Activated naive CD4-positive, alpha-beta T cell treated with anti-CD3 and anti-CD28 coated beads for 36 hours (primary cell): ENCODE measurements at places on chromosomes 1 and 21. TPM values are rescaled to one million over a fixed set of nuclear protein-coding genes. Genes with fewer than 3 reads are reported as not detected.
A peak's percentile ranks its signal among the peaks of the same experiment; 100 is the strongest.

DNA sequence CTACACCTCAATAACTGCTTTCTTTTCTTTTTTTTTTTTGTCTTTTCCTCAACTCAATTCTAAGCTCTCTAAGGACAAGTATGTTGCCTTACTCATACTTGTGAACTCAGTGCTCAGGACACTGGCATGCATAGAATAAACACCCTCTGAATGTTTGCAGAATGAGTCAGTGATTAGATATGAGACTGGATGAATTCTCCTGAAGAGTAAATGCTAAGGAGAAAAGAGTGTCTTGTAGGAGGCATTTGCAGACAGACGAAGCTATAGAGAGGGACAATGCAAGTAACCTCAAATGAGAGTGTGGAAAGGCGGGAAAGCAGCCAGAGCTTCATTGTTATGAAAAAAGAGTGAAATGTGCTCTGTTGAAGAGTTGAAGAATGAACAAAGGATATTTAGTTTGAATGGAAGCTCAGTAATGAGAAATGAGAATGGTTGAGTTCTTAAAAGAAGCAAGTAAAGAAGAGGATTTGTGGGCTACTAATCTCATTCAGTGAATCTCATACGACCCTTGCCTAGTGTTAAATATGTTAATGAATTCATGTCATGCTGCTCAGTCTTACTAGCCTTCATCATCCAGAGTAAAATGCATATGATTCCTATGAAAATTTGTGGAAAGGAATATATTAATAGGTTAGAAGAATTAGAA, 166.1 kb upstream of the DPYD start:
- H3K4me1 ChIP-seq: no peaks in the 10 kb centered on the region
- H3K27ac ChIP-seq: no peak overlapping the region
- no peak overlapping the region for H3K4me3 ChIP-seq
- H3K27me3 ChIP-seq: peaks cover 10% of the 10 kb centered on the region
- no peak for DNase-seq

- no peak for DNase-seq
- H3K27me3 ChIP-seq: no peaks in the 10 kb centered on the region
- peaks cover 50% of the 10 kb centered on the region for H3K36me3 ChIP-seq
- H3K27ac ChIP-seq: peak overlapping the region; percentile 89
- H3K4me1 ChIP-seq: peaks cover 23% of the 10 kb centered on the region
Measured at GRCh38 chr1:171793636-171794035, 12.2 kb downstream of the METTL13 start.

DNA sequence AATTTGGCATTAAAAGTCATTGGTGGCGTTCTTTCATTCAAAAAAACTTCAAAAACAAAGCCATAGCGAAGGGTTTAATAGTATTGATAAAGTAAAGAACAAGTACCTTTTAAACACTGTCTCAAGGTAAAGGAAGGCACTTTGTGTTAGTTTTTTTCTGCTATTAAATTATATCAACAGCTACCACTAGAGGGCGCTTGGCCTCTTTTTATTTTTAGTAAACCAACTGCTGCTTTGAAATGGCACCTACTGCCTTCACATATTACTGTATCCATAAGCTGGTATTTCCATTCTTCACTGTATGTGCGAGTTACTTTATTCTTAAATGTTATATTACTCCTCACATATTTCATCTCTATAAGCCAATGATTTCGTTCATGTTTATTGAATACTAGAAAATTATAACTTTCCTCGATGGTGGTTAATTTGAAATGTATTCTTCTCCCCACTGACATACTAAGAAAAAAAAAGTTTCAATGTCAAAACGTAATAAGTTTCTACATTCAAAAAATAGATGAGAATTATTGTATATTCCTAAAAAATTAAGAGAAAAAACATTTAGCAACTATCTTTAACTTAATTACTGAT, 125.7 kb upstream of the CXADR start:
- H3K4me3 ChIP-seq: no peak overlapping the region
- H3K4me1 ChIP-seq: no peaks in the 10 kb centered on the region
- peak; percentile 61 for DNase-seq
- no peaks in the 10 kb centered on the region for H3K36me3 ChIP-seq

DNA sequence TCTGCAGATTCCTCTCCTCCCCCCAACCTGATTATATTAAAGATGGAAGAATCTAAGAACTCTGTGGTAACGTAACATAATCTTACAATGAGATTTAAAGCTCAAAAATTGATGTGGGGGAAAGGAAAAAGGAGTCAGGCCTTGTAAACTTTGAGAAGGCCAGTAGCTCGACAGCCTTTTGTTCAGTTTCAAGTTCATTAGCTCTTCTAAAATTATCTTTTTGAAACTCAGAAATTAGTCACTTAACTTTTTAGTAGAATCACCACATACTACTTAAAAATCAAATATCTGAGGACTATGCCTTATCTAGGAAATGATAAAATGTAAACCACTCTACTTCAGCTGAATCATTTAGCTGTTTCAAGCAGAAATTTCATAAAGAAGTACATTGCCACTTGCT, 996.2 kb downstream of the AMY1C start:
- no peaks in the 10 kb centered on the region for H3K4me1 ChIP-seq
- no peak for DNase-seq
- no peaks in the 10 kb centered on the region for H3K27me3 ChIP-seq
- H3K36me3 ChIP-seq: no peaks in the 10 kb centered on the region

DNA sequence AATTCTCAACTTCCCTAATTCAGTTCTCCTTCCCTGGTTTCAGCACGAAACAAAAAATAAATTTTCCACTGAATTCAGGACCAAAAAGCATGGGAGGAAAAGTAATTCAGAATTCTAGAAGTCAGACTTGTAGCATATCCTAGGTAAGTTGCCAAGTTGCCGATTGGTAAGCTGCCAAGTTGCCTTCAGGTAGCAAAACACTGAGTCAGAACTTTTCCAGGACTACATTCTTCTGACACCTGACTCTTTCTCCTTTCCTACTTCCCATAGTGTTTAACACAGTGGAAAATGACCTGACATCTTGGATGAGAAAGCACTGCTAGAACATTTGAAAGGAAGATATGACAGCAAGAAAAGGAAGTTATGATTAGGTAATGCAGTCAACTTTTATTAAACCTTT, 322.8 kb downstream of the SPATA17 start:
- H3K36me3 ChIP-seq: no peaks in the 10 kb centered on the region
- no peaks in the 10 kb centered on the region for H3K27me3 ChIP-seq
- no peak overlapping the region for H3K27ac ChIP-seq
- no peak overlapping the region for H3K4me3 ChIP-seq

GRCh38 chr1:239263801-239264200, 122.6 kb upstream of the CHRM3 start:
- no peak overlapping the region for H3K27ac ChIP-seq
- H3K36me3 ChIP-seq: no peaks in the 10 kb centered on the region
- H3K4me1 ChIP-seq: no peaks in the 10 kb centered on the region
- DNase-seq: no peak
- H3K27me3 ChIP-seq: no peaks in the 10 kb centered on the region
- H3K4me3 ChIP-seq: no peak overlapping the region

DNA sequence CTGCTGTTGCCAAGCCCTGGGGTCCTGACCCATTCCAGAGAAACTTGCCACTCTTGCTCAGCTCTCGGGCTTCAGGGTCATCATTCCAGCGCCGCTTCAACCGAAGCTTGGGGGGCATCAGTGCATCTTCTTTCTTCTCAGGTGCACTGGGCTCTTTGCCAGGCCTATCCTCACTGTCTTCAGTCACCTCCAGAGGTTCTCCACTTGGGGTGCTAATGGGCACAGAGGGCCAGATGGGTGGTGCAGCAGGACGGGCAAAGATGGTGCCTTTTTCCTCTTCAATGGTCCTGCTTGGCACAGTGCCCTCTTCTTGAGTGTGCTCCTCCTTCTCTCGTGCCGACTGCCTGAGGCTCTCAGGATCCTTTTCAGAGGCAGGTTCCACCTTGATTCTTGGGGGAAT, 13.3 kb downstream of the ETV3 start:
- peaks cover 33% of the 10 kb centered on the region for H3K36me3 ChIP-seq
- no peak overlapping the region for H3K4me3 ChIP-seq
- DNase-seq: no peak
- no peaks in the 10 kb centered on the region for H3K27me3 ChIP-seq
- H3K4me1 ChIP-seq: peaks cover 19% of the 10 kb centered on the region

DNA sequence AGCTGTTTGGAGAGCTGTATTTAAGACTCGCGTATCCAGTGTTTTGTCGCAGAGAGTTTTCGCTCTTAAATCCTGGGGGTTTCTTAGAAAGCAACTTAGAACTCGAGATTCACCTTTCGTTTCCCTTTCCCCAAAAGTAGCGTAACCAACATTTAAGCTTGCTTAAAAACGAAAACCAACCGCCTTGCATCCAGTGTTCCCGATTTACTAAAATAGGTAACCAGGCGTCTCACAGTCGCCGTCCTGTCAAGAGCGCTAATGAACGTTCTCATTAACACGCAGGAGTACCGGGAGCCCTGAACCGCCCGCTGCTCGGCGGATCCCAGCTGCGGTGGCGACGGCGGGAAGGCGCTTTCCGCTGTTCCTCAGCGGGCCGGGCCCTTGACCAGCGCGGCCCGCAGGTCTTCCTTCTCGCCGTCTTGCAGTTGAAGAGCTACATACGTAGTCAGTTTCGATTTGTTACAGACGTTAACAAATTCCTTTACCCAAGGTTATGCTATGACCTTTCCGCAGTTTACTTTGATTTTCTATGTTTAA, 1.9 kb downstream of the OLIG1 start:
- H3K36me3 ChIP-seq: no peaks in the 10 kb centered on the region
- peaks cover 10% of the 10 kb centered on the region for H3K4me1 ChIP-seq
- H3K4me3 ChIP-seq: peak overlapping the region; percentile 65
- H3K27ac ChIP-seq: no peak overlapping the region
- H3K27me3 ChIP-seq: peaks cover 43% of the 10 kb centered on the region

DNA sequence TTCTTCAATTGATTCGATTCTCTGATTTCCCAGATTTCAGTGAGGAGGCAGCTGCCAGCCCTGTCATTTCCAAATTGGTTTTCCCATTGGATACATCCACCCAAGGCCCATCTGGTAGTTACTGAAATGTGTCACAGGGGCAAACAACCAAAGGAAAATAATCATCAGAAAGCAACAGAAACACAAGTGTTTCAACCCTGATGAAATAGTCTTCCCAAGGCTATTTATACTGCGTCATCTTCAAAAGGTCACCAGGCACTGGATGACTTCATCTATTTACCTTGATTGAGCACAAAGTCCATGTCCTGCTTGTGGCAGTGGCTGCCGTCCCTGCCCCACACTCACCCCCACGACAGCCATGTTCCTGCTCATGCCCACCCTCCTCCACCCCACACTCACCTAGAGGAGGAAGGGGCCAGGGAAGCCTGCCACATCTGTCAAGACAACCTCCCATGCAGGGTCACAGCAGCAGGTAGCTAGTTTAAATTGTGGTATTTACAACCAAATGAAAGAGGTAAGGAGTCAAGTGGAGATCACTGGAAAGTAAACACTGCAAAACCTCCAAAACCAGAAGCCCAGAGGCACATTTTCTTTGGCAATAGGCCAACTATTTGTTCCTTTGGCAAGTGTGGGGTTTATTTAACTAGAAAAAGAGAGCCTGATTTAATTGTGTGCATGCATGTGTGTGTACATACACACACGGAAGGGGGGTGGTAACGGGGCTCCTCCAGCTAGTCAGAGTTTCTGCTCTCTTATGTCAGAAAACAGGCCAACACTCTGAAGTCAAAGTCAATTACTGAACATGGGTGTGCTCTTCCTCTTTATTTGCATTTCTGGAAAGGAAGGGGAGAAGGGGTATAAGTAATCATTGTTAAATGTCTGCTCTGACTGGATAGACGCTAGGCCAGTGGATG, 49.5 kb upstream of the RAB4A start:
- H3K27me3 ChIP-seq: no peaks in the 10 kb centered on the region
- H3K4me1 ChIP-seq: no peaks in the 10 kb centered on the region
- no peak for DNase-seq
- no peaks in the 10 kb centered on the region for H3K36me3 ChIP-seq
- H3K4me3 ChIP-seq: no peak overlapping the region
- no peak overlapping the region for H3K27ac ChIP-seq

GRCh38 chr1:102628109-102628613, 480.2 kb downstream of the COL11A1 start:
- H3K27me3 ChIP-seq: no peaks in the 10 kb centered on the region
- H3K36me3 ChIP-seq: no peaks in the 10 kb centered on the region
- no peaks in the 10 kb centered on the region for H3K4me1 ChIP-seq
- H3K4me3 ChIP-seq: no peak overlapping the region

DNA sequence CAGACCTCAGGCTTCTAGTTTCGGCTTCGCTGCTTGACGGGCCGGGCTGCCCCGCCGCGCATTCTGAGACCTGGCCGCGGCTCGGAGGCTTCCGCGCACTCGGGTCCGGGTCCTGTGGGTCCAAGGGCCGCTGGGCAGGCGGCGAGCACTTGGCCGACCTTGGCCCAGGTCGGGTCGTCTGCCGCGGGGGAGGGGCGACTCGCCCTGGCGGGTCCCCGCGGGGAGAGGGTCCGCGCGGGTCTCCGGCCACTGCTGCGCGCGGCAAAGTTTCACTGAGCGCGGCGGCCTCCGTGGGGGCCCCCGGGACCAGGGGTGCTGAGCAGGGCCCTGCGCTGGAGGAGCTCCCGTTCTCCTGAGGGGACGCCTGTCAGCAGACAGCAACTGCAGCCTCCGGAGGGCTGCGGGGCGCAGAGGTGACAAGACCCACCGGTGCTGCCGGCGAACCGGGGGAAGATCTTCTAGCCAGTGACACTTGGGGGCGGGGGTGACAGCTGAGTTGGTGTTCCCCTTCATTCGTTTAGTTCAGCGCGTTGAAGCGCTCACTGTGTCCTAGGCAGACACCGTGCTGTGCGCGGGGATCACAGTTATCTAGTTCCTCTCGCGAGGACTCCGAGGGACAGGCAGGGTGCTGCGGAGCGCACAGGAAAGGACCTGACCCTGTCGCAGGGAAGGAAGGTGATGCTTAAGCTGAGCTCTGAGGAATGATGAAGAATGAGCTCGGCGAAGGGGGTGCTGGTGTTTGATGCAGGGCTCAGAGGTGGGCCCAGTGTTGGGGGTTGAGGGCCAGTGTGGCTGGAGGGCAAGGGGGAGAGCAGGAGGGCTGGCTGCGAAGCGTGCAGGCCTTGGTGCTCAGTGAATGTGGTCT, 725 bp downstream of the MTFR1L start:
- H3K4me3 ChIP-seq: peak overlapping the region; percentile 86
- H3K27ac ChIP-seq: peak overlapping the region; percentile 88
- H3K36me3 ChIP-seq: peaks cover 2% of the 10 kb centered on the region
- peaks cover 36% of the 10 kb centered on the region for H3K4me1 ChIP-seq

- H3K27me3 ChIP-seq: no peaks in the 10 kb centered on the region
- DNase-seq: no peak
- no peak overlapping the region for H3K27ac ChIP-seq
- no peaks in the 10 kb centered on the region for H3K4me1 ChIP-seq
- no peak overlapping the region for H3K4me3 ChIP-seq
- H3K36me3 ChIP-seq: peaks cover 1% of the 10 kb centered on the region
Measured at GRCh38 chr21:35127851-35128250, 78.7 kb upstream of the RUNX1 start.

- H3K4me1 ChIP-seq: peaks cover 4% of the 10 kb centered on the region
- H3K27ac ChIP-seq: no peak overlapping the region
- H3K36me3 ChIP-seq: no peaks in the 10 kb centered on the region
- peaks cover 6% of the 10 kb centered on the region for H3K27me3 ChIP-seq
- no peak for DNase-seq
Measured at GRCh38 chr21:37627074-37627473, 260.5 kb downstream of the DYRK1A start.

The C8A gene
- not detected for total RNA-seq

The SYTL1 gene
- total RNA-seq: 28.5 TPM

The ORC1 gene
- 46.9 TPM for total RNA-seq

The NBL1 gene
- 15.2 TPM for total RNA-seq

The RNF220 gene
- total RNA-seq: 81.6 TPM

The CFAP45 gene
- total RNA-seq: 2.6 TPM

The FMOD gene
- 5.8 TPM for total RNA-seq

The MMEL1 gene
- total RNA-seq: 1.5 TPM

The AIRE gene
- not detected for total RNA-seq

The RSPH1 gene
- total RNA-seq: not detected
